ENCODE measurements at places on chromosomes 12 and 14. TPM values are rescaled to one million over a fixed set of nuclear protein-coding genes. Genes with fewer than 3 reads are reported as not detected.

The ASCL1 gene
- not detected for total RNA-seq

The CELA1 gene
- not detected for total RNA-seq

The TSPAN11 gene
- not detected for total RNA-seq

The PRB2 gene
- not detected for total RNA-seq

The ADAM21 gene
- not detected for total RNA-seq
